ENCODE measurements at places on chromosomes 13 and 19. TPM values are rescaled to one million over a fixed set of nuclear protein-coding genes. Genes with fewer than 3 reads are reported as not detected.

Gene OVOL3
- total RNA-seq = not detected

Gene FAAP24
- total RNA-seq = 0.89 TPM

Gene ZNF626
- total RNA-seq = 32.1 TPM

Gene OR4F17
- not detected for total RNA-seq

Gene CEACAM1
- not detected for total RNA-seq

Gene CLEC17A
- total RNA-seq = not detected

Gene PSG5
- total RNA-seq = 0.89 TPM

Gene NDUFA13
- total RNA-seq = 119 TPM

Gene SLC25A42
- 6.3 TPM for total RNA-seq

Gene RNF225
- total RNA-seq = not detected

Gene PLIN4
- total RNA-seq = not detected

Gene HSPB6
- total RNA-seq = 77.2 TPM

Gene ZNF726
- total RNA-seq = 2.1 TPM

Gene HOMER3
- total RNA-seq = 53.3 TPM

Gene SELENOV
- total RNA-seq = not detected

Gene POU4F1
- not detected for total RNA-seq

Gene ZNF569
- total RNA-seq = 9.7 TPM

Gene PRR19
- total RNA-seq = 0.37 TPM

Gene LIM2
- not detected for total RNA-seq

Gene ZNF546
- 5.6 TPM for total RNA-seq

Gene CD209
- total RNA-seq = not detected

Gene CAPN12
- total RNA-seq = 0.30 TPM

Gene CATSPERD
- total RNA-seq = not detected

Gene NOVA2
- not detected for total RNA-seq

Gene PPP1R15A
- total RNA-seq = 47.0 TPM

Gene CD320
- total RNA-seq = 49.6 TPM

Gene SERP2
- total RNA-seq = 1.4 TPM

Gene GNG7
- 0.30 TPM for total RNA-seq
